Vagina (tissue), 2 donors: ENCODE measurements at places on chromosomes 12 and 14.
A peak's percentile ranks its signal among the peaks of the same experiment; 100 is the strongest.

DNA sequence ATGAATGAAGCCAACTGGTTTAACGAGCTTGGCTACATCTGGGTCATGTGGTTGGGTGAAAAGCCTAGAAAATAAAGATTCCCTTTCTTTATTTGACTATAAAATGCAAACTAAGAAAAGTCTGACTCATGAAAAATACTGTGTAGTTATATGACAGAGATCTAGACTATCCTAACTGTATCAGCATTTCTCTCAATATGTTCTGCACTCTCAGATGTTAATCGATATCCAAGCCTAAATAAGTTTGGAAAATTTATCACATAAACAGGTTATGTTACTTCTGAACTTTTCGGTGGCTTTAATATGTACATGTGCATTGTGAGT lies 133.1 kb downstream of the DAAM1 start:
- DNase-seq: no peak
- peaks cover 18% of the 10 kb centered on the region for H3K36me3 ChIP-seq
- H3K4me1 ChIP-seq: peaks cover 66% of the 10 kb centered on the region

GRCh38 chr14:36509069-36509917 lies 10.7 kb downstream of the NKX2-1 start:
- no peak for DNase-seq
- no peak overlapping the region for H3K27ac ChIP-seq
- H3K4me1 ChIP-seq: peaks cover 11% of the 10 kb centered on the region
- no peaks in the 10 kb centered on the region for H3K36me3 ChIP-seq

- no peaks in the 10 kb centered on the region for H3K4me1 ChIP-seq
- no peaks in the 10 kb centered on the region for H3K27me3 ChIP-seq
- H3K4me3 ChIP-seq: no peak overlapping the region
- DNase-seq: no peak
- H3K27ac ChIP-seq: no peak overlapping the region
Observed at GRCh38 chr12:67193704-67194103, 75.5 kb upstream of the CAND1 start.

DNA sequence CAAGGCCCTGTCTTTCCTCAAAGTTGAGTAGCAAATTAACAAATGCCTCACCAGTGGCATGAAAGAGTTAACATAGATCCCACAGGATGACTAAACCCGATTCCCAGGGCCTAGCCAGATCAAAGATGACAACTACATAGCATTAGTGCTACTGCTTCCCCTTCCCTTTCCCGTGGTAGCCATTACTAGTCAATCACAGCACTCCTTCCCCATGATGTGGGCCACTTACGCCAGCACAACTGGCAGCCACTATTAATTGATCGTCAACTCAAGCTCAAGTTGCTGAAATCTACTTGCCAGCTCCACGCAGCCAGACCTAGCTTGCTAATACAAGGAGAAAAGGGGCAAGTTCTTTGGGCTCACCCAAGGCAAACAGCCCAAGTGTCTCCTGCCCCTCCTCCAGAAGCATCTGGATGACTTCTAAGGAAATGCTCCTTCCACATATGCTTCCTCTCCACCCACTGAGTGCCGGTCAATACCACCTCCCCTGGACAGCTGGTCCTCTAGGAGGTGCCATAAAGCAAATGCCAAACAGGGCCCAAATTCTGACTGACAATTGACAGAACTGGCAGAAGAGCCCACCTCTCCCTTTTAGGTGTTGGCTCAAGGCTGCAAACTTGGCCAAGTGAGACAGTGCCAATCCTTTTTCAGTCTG lies 72.6 kb downstream of the NUAK1 start:
- H3K36me3 ChIP-seq: no peaks in the 10 kb centered on the region
- no peaks in the 10 kb centered on the region for H3K27me3 ChIP-seq
- H3K4me3 ChIP-seq: no peak overlapping the region
- H3K4me1 ChIP-seq: peaks cover 4% of the 10 kb centered on the region
- peak; percentile 76 for DNase-seq
- no peak overlapping the region for H3K27ac ChIP-seq

DNA sequence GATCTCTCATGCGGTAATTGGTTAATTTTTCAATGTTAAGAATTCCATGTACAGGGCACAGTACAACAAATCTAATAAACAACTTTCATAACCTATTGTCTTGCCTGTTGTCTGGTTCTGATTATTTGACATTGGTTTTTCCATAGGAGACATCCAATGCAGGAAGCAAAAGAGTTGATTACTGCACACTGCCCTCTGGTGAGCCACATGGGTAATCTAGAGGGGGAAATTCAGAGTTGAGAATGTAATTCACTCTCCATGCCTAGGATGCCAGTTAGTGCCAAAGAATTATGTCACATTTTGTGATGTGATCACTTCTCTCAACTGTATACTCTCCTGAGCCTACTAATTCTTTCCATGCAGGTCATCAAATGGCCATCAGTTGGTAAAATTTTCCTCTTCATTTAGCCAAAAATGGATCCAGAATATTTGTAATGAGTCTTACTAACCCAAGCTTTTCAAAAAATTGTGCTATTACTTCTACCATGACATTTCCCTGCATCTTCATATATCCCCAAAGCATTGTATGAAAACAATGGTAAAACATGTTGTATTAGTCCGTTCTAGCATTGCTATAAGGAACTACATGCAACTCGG lies 17.7 kb upstream of the CCDC91 start:
- H3K27me3 ChIP-seq: no peaks in the 10 kb centered on the region
- no peaks in the 10 kb centered on the region for H3K4me1 ChIP-seq
- no peak overlapping the region for H3K27ac ChIP-seq
- no peaks in the 10 kb centered on the region for H3K36me3 ChIP-seq
- DNase-seq: no peak
- no peak overlapping the region for H3K4me3 ChIP-seq

DNA sequence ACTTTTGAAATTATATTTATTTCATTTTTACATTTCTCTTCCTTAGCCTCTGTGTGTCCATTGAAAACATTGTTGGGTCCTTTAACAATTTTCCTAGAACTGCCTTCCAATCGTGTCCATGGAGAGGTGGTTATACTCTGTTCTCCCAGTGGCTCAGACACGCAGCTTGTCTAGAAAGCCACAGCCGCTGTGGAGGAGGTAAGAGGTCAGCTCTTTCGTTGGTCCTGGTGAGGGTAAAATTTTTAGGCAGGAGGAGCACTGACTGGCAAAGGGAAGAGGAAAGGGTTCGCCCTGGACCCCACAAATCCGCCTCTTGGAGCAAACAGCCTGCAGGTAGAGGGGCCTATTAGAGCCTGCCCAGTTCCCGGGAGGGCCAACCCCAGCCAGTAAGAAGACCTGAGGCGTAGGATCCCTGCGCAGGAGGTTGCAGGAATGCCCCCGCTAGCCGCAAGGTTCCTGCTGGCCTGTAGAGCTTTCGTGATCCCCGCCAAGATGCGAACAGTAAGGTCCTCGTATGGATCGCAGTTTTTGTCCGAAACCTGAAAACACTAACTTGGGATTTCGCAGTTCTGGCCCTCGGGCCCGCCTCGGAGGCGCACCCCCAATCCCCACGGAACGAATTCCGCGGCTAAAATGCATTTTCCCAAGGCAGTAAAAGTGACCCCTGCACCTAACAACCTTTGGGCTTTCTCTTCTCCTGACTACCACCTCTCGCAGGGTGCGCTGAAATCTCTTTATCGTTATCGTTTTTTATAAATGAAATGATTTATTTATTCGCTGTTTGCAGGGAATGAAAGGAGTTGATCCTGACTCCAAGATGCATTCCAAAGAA lies 7.5 kb upstream of the PAX9 start:
- H3K27me3 ChIP-seq: peaks cover 27% of the 10 kb centered on the region
- H3K27ac ChIP-seq: no peak overlapping the region
- H3K36me3 ChIP-seq: no peaks in the 10 kb centered on the region
- H3K4me3 ChIP-seq: no peak overlapping the region
- H3K4me1 ChIP-seq: peaks cover 32% of the 10 kb centered on the region

- no peaks in the 10 kb centered on the region for H3K27me3 ChIP-seq
- H3K27ac ChIP-seq: no peak overlapping the region
- H3K4me3 ChIP-seq: no peak overlapping the region
- DNase-seq: no peak
- no peaks in the 10 kb centered on the region for H3K4me1 ChIP-seq
- peaks cover 59% of the 10 kb centered on the region for H3K36me3 ChIP-seq
Observed at GRCh38 chr12:21644516-21644915, 13.1 kb downstream of the LDHB start.

DNA sequence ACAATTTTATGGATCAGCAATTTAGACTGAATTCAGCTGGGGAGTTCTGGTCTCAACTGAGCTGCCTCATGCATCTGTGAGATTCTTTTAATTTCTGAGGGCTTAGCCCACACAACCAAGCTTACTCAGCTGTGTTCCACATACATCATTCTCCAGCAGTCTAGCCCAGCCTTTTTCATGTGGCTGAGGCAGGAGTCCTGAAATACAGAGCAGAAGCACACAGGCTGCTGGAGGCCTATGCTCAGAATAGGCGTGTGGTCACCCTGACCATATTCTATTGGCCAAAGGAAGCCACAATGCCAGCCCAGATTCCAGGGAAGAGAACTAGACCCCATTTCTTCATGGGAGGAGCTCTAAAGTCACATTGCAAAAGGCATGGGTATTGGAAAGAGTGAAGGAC lies 72.3 kb upstream of the DHRS4 start:
- H3K27ac ChIP-seq: no peak overlapping the region
- H3K4me3 ChIP-seq: no peak overlapping the region
- no peak for DNase-seq
- H3K36me3 ChIP-seq: no peaks in the 10 kb centered on the region
- no peaks in the 10 kb centered on the region for H3K27me3 ChIP-seq

DNA sequence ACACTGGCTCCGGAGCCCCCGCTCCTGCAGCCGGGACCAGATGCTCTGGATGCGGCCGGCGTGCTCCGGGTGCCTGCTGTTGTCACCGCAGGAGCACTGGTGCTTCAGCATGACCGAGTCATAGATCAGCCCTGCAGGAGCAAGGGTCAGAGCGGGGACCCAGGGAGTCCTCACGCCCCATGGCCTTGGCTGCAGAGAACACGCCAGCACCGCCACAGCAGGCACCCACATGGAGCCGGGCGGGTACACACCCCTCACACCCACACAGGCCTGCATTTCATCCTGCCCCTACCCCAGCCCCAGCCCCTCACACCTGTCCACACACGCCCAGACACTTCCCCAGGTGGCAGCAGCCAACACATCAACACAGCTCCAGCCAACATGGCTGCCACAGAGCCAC lies 18.8 kb downstream of the SLC48A1 start:
- no peak overlapping the region for H3K4me3 ChIP-seq
- H3K4me1 ChIP-seq: no peaks in the 10 kb centered on the region
- no peak overlapping the region for H3K27ac ChIP-seq
- DNase-seq: no peak

DNA sequence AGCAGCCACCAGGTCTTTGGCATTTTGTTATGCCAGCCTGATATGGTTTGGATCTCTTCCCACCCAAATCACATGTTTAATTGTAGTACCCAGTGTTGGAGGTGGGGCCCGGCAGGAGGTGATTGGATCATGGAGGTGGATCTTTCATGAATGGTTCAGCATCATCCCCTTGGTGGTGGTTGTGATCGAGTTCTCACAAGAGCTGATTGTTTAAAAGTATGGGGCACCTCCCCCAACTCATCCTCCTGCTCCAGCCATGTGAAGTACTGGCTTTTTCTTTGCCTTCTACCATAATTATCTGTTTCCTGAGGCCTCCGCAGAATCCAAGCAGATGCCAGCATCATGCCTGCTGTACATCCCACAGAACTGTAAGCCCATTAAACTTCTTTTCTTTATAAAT lies 12.8 kb upstream of the PRKD1 start:
- H3K4me1 ChIP-seq: no peaks in the 10 kb centered on the region
- no peaks in the 10 kb centered on the region for H3K36me3 ChIP-seq
- H3K27me3 ChIP-seq: no peaks in the 10 kb centered on the region
- H3K4me3 ChIP-seq: no peak overlapping the region

- no peaks in the 10 kb centered on the region for H3K27me3 ChIP-seq
- no peak overlapping the region for H3K4me3 ChIP-seq
- H3K27ac ChIP-seq: no peak overlapping the region
- no peak for DNase-seq
- H3K36me3 ChIP-seq: no peaks in the 10 kb centered on the region
Observed at GRCh38 chr12:46547421-46548354, 175.1 kb upstream of the SLC38A2 start.

- no peaks in the 10 kb centered on the region for H3K4me1 ChIP-seq
- H3K27ac ChIP-seq: no peak overlapping the region
- H3K4me3 ChIP-seq: no peak overlapping the region
- peaks cover 5% of the 10 kb centered on the region for H3K27me3 ChIP-seq
Observed at GRCh38 chr12:132397934-132398385, 68.6 kb upstream of the GALNT9 start.

DNA sequence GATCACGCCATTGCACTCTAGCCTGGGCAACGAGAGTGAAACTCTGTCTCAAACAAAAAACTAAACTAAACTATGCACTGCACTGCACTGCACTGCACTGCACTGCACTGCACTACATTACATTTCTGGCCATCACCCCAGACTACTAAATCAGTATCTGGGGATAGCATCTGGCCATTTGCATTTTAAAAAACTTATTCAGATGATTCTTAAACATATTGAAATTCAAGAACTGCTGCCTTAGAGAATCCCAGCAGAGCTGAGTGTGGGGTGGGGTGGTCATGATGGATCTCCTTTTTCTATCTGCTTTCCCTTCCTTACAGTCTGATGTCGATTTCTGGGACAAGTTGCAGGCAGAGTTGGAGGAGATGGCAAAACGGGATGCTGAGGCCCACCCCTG lies 13.6 kb downstream of the PEX5 start:
- no peak overlapping the region for H3K4me3 ChIP-seq
- H3K36me3 ChIP-seq: peaks cover 4% of the 10 kb centered on the region
- DNase-seq: no peak
- H3K27me3 ChIP-seq: no peaks in the 10 kb centered on the region
- H3K27ac ChIP-seq: no peak overlapping the region

- H3K36me3 ChIP-seq: no peaks in the 10 kb centered on the region
- no peak overlapping the region for H3K27ac ChIP-seq
- H3K4me3 ChIP-seq: no peak overlapping the region
- no peaks in the 10 kb centered on the region for H3K27me3 ChIP-seq
Observed at GRCh38 chr12:4962539-4963486, 53.1 kb downstream of the KCNA1 start.

GRCh38 chr12:20220339-20220738 lies 148.0 kb upstream of the PDE3A start:
- no peak overlapping the region for H3K27ac ChIP-seq
- H3K4me3 ChIP-seq: no peak overlapping the region
- DNase-seq: no peak
- H3K36me3 ChIP-seq: no peaks in the 10 kb centered on the region
- no peaks in the 10 kb centered on the region for H3K4me1 ChIP-seq

GRCh38 chr12:11949738-11950411 lies 120.9 kb upstream of the BCL2L14 start:
- no peak overlapping the region for H3K4me3 ChIP-seq
- no peaks in the 10 kb centered on the region for H3K36me3 ChIP-seq
- H3K27ac ChIP-seq: no peak overlapping the region
- no peak for DNase-seq

- H3K27me3 ChIP-seq: no peaks in the 10 kb centered on the region
- H3K27ac ChIP-seq: peak overlapping the region; percentile 49
- no peak overlapping the region for H3K4me3 ChIP-seq
- H3K36me3 ChIP-seq: no peaks in the 10 kb centered on the region
- DNase-seq: no peak
Observed at GRCh38 chr12:108589028-108589839, 8.7 kb downstream of the TMEM119 start.
